ENCODE measurements at places on chromosomes 12 and 14.

DNA sequence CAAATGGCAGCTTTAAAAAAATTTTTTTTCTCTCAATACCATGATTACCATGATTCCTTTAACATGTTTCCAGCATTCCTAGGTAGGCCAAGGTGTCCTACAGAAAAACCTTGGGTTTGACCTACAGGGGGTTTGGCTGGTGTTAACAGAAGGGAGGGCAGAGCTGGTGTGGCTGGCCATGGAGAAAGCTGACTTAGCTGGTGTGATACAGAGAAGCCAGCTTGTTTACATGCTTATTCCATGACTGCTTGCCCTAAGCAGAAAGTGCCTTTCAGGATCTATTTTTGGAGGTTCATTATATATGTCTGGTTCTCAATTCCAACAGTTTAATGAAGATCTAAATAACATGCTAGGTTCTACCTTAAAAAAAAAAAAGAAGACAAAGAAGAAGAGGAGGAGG is 68.6 kb downstream of the EEA1 start:
- DNase-seq: no peak

GRCh38 chr14:90378249-90378648 is 18.6 kb upstream of the CALM1 start:
- no peak for DNase-seq

DNA sequence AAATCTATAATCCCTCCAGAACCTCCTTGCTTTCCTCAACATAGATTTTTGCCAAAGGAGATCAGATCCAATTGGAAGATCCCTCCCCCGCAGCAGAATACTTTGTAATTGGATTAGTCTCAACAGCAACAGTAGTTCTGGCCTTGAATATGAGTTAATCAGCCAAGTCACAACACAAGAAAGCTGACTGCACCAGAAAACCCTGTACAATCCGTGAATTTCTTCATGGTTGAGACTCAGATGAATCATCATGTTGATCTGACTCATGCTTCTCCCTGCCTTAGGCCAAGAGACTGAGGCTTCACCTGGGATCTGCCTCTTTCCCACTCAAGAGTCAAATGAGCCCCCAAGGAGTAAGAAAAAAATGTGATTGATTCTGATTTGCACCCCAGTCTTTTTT is 3.0 kb upstream of the METTL17 start:
- DNase-seq: no peak

DNA sequence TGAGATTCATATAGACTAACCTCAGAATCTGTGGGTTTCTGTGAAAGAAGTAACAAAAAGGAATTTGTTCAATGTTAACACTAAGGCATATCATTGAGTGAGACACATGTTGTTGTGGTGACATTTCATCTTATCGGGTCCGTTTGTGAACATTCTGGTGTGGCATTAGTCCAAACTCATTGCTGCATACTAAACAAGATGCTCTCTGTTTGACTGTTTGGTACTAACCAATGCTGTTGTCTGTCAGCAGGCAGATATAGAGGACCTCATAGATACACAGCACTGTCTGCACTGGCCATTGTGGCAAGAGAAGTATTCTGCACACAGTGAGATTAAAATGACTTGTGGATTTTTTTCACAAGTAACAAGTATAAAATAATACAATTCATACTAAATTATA is 41.2 kb downstream of the SLC25A21 start:
- no peak for DNase-seq

DNA sequence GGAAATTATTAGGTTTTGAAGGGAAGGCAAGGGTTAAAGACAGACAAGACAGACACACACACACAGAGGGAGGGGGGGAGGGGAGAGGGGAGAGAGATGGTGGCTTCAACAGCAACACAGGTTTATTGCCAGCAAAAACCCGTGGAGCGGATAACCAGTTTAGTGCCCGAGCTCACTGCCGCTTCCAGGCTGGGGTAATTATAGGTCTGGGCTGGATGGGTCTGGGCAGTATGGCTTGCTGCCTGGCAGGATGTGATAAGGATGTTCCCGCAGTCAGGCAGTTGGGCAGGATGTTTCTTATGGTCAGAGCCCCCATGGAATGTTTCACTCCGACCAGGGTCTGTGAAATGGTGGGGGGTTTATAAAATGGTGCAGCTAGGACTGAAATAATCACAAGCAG is 4.4 kb upstream of the TDRD9 start:
- DNase-seq: no peak

- no peak for DNase-seq
These were observed 143.4 kb upstream of the CDKN3 start for GRCh38 chr14:54253195-54253947.

- DNase-seq: no peak
These were observed 145.3 kb downstream of the CACNA1C start for GRCh38 chr12:2198005-2198501.

GRCh38 chr14:97367278-97367677 is 570.1 kb downstream of the VRK1 start:
- no peak for DNase-seq

GRCh38 chr14:98069712-98070171 is 1202.3 kb downstream of the BCL11B start:
- DNase-seq: no peak

- DNase-seq: no peak
These were observed 13.1 kb downstream of the ZFYVE21 start for GRCh38 chr14:103728721-103729120.

DNA sequence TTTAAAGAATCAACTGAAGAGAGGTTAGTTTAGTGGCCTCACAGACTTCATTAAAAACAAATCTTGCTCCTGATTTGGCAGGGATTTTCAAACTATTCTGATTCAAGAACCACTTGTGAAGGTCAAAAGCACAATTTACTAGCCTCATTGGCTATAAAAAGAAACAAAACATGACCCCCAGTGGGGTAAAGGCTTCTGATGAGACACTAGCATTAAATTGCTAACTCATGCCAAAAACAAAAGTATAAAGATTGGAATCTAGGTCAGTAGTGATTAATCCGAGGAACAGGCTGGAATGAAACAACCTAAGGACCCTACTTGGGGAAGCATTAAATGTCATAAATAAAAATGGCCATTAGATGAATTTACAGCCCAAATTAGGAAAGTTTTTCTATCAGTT is 312.3 kb downstream of the PAWR start:
- DNase-seq: no peak

GRCh38 chr12:18559242-18559641 is 178.6 kb downstream of the PLCZ1 start:
- no peak for DNase-seq

GRCh38 chr12:49888461-49889151 is 15.1 kb downstream of the FAIM2 start:
- DNase-seq: no peak

DNA sequence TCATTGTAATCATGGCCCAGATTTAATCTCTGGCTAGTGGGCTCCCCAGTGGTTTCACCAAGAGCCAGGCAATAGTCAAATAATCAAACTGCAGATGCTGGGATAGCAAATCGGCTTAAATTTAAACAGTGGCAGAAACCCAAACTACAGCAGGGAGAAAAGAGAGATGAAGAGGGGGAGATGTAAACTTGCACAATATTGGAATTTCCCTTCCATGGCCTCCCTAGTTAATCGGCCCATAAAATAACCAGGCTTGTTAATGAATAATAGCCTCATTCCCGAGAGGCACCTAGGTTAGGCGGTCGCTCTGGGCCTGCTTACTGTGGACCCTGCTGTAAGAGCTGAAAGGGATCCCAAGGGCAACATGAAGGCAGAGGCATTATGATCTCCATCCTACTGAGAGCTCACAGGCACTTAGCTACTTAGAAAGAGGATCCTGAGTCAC is 116.2 kb downstream of the NUAK1 start:
- DNase-seq: no peak

DNA sequence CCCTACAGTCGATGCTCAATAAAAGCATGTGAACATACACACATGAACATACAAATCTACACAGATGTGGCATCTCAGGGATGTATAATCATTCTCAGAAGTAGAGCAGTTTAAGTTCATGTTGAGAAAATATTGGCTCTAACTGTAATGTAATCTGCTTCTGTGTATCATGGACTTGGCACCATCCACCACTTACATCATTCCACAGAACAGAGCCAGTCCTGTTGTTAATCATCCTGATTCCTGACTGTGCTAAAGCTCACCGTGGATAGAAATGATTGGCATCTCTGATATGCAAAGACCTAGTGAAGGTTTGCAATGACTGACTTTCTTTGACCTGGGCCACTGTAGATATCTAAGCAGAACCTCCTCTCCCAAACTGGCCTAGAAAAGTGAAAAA is 1141.3 kb downstream of the BCL11B start:
- DNase-seq: no peak

- no peak for DNase-seq
These were observed 10.0 kb downstream of the NIN start for GRCh38 chr14:50820786-50821509.

DNA sequence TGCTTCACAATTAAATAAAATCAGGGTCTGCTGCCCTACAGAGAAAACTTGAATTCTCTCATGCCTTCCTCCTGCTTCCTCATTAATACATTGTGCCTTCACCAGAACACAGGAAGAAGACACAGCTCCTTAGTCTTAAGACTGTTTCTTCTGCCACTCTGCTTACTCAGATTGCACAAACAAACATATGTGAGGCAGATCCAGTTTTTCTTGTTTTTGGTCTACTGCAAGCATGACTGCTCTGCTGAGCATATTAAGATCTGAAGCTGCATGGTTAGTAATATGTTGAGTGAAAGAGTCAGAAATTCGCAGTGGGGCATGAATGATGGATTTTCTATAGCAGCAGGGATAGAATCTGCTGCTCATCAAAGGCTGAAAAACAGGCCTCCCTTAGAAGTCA is 321.1 kb upstream of the STXBP6 start:
- DNase-seq: no peak

DNA sequence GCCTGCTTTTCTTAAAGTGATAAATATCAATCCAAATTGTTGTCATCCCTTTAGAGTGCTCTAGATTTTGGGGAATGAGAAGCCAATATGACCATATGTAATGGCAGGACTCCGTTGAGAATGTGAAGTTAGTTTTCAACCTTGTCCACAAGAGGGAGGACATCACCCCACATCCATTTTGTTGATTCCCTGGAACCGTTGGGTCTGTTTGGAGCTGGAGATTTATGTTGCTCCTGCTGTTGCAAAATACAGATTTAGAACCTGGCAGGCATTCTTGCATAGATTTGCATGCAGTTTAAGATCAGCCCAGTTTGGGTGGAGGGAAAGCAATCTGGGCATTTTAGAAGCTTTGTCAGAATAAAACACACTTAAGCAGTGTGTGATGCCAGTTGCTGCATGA is 620.1 kb downstream of the NRXN3 start:
- no peak for DNase-seq

DNA sequence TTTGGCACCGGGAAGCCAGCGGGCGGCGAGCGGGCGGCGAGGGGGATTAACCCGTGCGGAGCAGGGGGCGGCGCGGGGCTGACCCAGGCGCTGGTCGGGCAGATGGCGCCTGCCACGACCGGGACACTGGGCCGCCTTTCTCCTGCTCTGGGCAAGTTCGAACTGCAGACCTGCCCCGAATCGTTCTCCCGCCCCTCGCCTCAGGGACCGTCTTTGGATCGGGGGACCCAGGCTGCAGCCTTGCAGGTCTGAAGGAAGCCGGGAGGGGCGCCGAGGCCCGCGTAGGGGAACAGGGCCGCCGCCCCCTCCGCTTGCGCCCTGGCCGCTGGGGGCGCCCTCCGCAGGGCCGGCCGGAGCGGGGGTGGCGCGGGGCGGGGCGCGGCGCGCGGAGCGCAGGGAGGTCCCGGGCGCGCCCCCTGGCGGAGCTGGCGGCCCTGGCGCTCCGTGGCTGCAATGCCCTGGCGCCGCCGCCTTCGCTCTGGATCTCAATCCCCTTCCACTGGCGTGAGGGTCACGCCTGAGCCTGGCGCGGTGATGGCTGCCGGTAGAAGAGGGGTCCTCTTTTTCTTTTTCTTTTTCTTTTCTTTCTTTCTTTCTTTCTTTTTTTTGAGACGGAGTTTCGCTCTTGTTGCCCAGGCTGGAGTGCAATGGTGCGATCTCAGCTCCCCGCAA is 449 bp upstream of the LTBP2 start:
- DNase-seq: peak; percentile 83

DNA sequence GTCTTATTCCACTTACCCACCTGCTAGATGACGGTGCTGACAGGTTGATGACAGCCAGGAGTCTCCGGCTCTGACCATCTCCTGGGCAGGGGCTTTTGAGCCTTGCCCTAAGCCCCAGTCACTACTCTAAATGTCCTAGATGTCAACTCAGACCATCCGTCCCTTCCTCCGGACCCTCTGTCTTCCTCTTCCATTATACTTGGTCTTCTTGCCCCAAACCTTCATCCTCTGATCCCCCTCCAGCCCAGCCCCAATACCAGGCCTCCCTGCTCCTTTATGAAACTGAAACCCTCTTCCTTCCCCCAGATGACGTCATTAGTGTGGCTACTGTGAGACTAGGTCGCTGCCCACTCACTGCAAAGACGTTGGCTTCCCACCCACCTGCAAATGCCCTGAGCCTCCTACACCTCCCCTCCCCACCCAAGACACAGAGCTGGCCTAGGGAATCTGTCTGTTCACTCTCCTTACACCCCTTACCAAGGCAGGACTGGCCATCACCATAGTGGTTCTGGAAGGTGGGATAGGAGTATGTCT is 10.1 kb downstream of the KRT71 start:
- no peak for DNase-seq

DNA sequence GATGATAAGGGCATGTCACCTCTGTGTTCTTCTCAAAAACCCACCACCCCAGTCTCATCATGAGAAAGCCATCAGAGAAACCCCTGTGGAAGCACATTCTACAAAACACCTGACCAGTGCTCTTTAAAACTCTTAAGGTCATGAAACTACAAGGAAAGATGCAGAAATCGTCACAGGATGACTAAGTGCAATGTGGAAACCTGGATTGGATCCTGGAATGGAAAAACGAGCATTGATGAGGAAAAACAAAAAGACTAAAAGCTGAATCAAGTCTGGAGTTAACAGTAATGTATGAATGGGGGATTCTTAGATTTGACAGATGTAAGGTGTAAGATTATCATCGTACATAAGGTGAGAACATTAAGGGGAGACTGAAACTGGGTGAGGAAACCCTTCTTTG is 211.0 kb downstream of the TBX5 start:
- DNase-seq: no peak

DNA sequence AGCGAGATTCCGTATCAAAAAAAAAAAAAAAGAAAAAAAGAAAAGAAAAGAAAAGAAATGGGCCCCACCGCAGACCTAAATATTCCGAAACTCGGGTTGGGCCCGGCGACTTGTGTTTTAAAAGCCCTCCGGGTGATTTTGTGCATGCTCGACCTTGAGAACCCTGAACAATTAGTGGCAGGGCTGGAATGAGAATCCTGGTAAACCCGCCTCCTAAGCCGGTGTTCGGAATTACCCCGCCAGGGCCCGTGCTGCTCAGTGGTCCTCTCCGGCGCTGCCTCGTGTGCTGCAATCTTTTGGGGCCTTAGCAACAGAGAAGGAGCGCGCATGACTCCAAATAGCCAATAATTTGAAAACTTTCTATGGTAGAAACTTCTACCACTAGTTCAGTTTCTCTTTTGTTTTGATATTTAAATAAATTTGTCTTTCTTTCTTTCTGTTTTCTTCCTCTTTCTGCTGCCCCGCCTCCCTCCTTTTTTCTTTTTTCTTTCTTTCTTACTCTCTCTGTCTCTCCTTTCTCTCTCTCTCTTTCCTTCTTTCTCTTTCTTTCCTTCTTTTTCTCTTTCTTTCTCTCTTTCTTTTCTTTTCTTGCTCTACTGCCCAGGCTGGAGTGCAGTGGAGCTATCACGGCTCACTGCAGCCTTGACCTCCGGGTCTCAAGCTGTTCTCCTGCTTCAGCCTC is 1.5 kb upstream of the GALNT6 start:
- DNase-seq: no peak
